ENCODE measurements at places on chromosomes 11 and 22. TPM values are rescaled to one million over a fixed set of nuclear protein-coding genes. Genes with fewer than 3 reads are reported as not detected.

The LRP5 gene
- 9.3 TPM for total RNA-seq

- H3K27ac ChIP-seq = no peak overlapping the region
- H3K4me3 ChIP-seq = no peak overlapping the region
- DNase-seq = no peak
- no peaks in the 10 kb centered on the region for H3K4me1 ChIP-seq
- H3K36me3 ChIP-seq = no peaks in the 10 kb centered on the region
Measured at GRCh38 chr22:22772396-22772795, 115.2 kb upstream of the IGLL5 start.

The AIP gene
- 172 TPM for total RNA-seq

- H3K36me3 ChIP-seq = no peaks in the 10 kb centered on the region
- H3K4me3 ChIP-seq = no peak overlapping the region
- no peaks in the 10 kb centered on the region for H3K4me1 ChIP-seq
- DNase-seq = no peak
Measured at GRCh38 chr11:80054582-80055165, 613.8 kb upstream of the TENM4 start.

The NRIP3 gene
- 3.1 TPM for total RNA-seq

DNA sequence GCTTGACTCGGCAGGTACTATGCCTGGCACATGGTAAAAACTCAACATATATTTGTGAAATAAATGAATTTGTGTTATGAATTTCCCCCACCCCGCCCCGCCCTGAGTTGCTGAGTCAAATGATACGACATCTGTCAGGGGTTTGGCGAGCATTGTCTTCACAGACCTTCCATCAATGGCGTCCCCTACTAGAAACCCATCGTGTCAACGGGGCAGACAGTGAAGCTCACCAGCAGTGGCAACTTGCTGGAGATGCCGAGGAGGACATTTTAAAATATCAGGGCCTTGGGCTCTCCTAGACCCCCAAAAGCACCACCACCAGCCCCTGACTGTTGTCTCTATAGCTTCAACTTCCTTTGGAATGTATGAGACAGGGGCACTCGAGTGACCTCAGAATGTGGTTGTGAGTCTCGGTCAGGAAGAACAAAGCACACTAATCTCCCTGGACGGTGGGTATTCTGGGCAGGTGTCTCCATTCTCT is 761 bp upstream of the NXF1 start:
- H3K4me3 ChIP-seq = peak overlapping the region; percentile 91
- peaks cover 43% of the 10 kb centered on the region for H3K4me1 ChIP-seq
- H3K27ac ChIP-seq = peak overlapping the region; percentile 99
- H3K27me3 ChIP-seq = no peaks in the 10 kb centered on the region
- peaks cover 24% of the 10 kb centered on the region for H3K36me3 ChIP-seq

- no peak for DNase-seq
- no peak overlapping the region for H3K27ac ChIP-seq
- H3K36me3 ChIP-seq = no peaks in the 10 kb centered on the region
- H3K4me3 ChIP-seq = no peak overlapping the region
- H3K27me3 ChIP-seq = no peaks in the 10 kb centered on the region
- H3K4me1 ChIP-seq = no peaks in the 10 kb centered on the region
Measured at GRCh38 chr11:102837646-102838045, 5.8 kb downstream of the MMP3 start.

DNA sequence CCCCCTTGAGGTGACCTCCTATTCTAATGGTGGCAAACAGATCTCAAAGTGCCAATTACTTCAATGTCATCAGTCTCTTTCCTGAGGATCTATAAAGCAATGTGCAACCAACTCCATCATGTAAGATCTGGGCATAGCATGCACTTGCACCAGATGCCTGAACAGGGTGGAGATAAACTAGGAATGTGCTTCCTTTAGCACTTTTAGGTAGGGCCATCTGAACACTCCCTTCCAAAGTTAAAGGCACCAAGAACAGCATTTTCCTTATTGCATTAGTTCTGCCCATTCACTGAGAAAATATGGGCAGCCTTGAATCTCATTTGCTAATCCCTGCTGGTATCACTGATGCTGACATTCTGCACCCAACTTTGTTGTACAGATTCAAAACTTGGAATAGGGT is 112.0 kb downstream of the SGSM3 start:
- peaks cover 46% of the 10 kb centered on the region for H3K4me1 ChIP-seq
- DNase-seq = no peak
- H3K4me3 ChIP-seq = no peak overlapping the region
- no peaks in the 10 kb centered on the region for H3K27me3 ChIP-seq
- H3K27ac ChIP-seq = no peak overlapping the region

The OR9G4 gene
- total RNA-seq = not detected

The ART5 gene
- total RNA-seq = not detected

- H3K4me3 ChIP-seq = no peak overlapping the region
- no peaks in the 10 kb centered on the region for H3K36me3 ChIP-seq
- DNase-seq = no peak
- no peaks in the 10 kb centered on the region for H3K4me1 ChIP-seq
- H3K27me3 ChIP-seq = no peaks in the 10 kb centered on the region
Measured at GRCh38 chr11:30902929-30903328, 316.8 kb upstream of the MPPED2 start.

- no peak overlapping the region for H3K4me3 ChIP-seq
- no peaks in the 10 kb centered on the region for H3K27me3 ChIP-seq
- no peak for DNase-seq
Measured at GRCh38 chr11:64372021-64372420, 13.1 kb downstream of the RPS6KA4 start.

GRCh38 chr11:128616161-128616560 is 28.8 kb upstream of the ETS1 start:
- H3K36me3 ChIP-seq = no peaks in the 10 kb centered on the region
- no peak for DNase-seq
- no peaks in the 10 kb centered on the region for H3K27me3 ChIP-seq
- H3K4me3 ChIP-seq = no peak overlapping the region
- no peak overlapping the region for H3K27ac ChIP-seq
- peaks cover 47% of the 10 kb centered on the region for H3K4me1 ChIP-seq

DNA sequence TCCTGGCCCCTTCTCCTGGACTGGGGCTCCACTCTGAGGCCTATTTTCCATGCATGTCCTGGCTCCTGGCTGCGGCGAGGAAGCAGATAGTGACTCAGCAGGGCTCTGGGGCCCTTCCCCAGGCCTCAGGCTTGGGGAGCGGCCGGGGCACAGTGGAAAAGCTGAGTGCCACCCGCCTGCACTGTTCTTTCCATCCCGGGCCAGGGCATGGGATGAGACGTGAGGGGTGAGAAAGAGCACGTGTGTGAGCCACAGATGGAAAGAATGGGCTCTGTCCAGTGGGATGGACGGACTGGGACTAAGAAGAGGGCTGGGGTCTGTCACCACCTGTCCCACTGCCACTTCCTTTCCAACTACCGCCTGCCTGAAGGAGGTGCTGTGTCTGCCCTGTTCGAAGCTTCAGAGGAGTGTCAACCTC is 12.8 kb downstream of the SLC37A2 start:
- DNase-seq = no peak
- H3K27ac ChIP-seq = no peak overlapping the region
- H3K27me3 ChIP-seq = no peaks in the 10 kb centered on the region

DNA sequence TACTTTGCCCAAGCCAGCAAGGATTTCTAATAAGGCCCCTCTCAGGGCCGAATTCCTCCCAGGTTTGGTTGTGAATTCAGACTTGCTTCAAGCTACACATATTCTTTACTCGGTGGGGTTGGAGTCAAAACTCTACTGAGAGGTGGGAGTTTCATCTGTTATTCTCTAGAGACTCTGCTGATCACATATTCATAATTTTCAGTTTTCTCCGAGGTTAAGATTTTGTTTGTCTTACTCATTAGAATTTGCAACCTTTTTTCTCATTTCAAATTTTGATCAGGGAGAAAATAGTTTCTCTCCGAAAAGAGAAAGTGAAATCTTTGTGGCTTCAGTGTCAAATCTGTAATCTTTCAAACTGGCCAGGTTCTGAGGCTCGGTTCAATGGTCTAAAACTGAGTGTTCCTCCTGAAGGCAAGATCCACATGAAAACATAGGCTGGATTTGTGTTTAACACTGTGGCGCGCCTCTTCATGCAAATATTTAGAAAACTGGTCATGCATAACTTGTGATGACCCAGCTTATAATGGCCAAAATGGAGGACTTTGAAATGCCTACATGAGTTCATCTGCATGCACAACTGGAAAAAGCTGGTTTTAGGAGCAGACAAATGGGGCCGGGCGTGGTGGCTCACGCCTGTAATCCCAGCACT is 21.5 kb upstream of the GSTP1 start:
- peaks cover 17% of the 10 kb centered on the region for H3K27me3 ChIP-seq
- H3K27ac ChIP-seq = peak overlapping the region; percentile 33
- no peaks in the 10 kb centered on the region for H3K36me3 ChIP-seq
- peak overlapping the region; percentile 8 for H3K4me3 ChIP-seq
- peaks cover 15% of the 10 kb centered on the region for H3K4me1 ChIP-seq

GRCh38 chr11:71301046-71301857 is 48.9 kb upstream of the SHANK2 start:
- H3K27me3 ChIP-seq = peaks cover 4% of the 10 kb centered on the region
- no peak overlapping the region for H3K4me3 ChIP-seq
- DNase-seq = no peak
- H3K4me1 ChIP-seq = no peaks in the 10 kb centered on the region

The LRFN4 gene
- total RNA-seq = 13.4 TPM

The MUC5B gene
- not detected for total RNA-seq

The GLYATL1 gene
- not detected for total RNA-seq

GRCh38 chr22:30291058-30291892 is 2.0 kb upstream of the CASTOR1 start:
- DNase-seq = no peak
- peaks cover 38% of the 10 kb centered on the region for H3K4me1 ChIP-seq
- H3K4me3 ChIP-seq = no peak overlapping the region
- peaks cover 8% of the 10 kb centered on the region for H3K36me3 ChIP-seq

- no peak for DNase-seq
- H3K4me1 ChIP-seq = no peaks in the 10 kb centered on the region
- H3K27ac ChIP-seq = no peak overlapping the region
- H3K36me3 ChIP-seq = no peaks in the 10 kb centered on the region
- H3K27me3 ChIP-seq = no peaks in the 10 kb centered on the region
Measured at GRCh38 chr11:112658431-112658878, 302.8 kb upstream of the NCAM1 start.

The NTM gene
- not detected for total RNA-seq

The IL18 gene
- not detected for total RNA-seq

DNA sequence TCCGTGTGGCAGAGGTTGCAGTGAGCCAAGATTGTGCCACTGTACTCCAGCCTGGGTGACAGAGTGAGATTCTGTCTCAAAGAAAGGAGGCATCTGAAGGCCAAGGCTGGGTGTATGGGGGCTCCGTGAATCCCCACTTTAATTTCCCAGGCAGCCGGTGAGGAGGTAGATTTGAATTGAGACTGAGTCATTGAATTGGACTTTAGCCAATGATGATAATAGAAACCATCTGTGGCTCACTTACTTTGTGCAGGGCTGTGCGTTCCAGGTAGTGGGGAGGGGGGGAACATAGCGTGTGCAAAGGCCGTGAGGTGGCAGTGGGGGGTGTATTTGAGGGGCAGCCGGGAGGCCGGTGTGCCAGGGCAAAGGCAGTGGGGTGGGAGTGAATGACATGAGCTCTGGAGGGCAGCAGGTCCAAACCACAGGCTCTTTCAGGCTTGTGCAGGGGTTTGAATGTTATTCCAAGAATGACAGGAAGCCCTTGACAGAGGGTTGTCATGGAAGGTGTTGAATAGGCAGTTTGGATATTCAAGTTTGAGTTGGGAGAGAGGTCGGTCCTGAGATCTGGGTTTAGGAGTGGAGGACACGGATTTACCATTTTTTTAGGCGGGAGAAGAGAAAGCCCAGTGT is 6.1 kb downstream of the ARHGAP8 start:
- H3K27me3 ChIP-seq = peaks cover 48% of the 10 kb centered on the region
- H3K36me3 ChIP-seq = peaks cover 6% of the 10 kb centered on the region
- H3K27ac ChIP-seq = no peak overlapping the region
- no peak overlapping the region for H3K4me3 ChIP-seq
- no peak for DNase-seq

DNA sequence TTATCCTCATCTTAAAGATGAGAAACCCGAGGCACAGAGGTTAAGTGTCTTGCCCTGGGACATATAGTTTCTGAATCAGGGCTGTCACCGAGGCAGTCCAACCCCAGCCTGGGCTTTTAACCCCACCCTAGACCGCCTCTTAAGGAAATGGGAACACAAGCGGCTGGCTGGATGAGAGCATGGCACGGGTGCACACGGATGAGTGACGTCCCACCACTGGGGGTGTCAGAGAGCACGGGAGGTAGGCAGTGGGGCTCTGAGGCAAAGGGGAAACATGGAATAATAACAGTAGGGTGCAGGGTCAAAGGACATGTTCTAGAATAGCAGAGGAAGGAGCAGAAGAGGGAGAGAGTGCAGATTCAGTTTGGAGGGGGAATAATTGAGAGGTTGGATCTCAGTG is 22.3 kb downstream of the PPFIBP2 start:
- H3K4me1 ChIP-seq = peaks cover 60% of the 10 kb centered on the region
- peaks cover 7% of the 10 kb centered on the region for H3K27me3 ChIP-seq
- no peak overlapping the region for H3K4me3 ChIP-seq
- DNase-seq = no peak

The PLXNB2 gene
- 34.0 TPM for total RNA-seq

DNA sequence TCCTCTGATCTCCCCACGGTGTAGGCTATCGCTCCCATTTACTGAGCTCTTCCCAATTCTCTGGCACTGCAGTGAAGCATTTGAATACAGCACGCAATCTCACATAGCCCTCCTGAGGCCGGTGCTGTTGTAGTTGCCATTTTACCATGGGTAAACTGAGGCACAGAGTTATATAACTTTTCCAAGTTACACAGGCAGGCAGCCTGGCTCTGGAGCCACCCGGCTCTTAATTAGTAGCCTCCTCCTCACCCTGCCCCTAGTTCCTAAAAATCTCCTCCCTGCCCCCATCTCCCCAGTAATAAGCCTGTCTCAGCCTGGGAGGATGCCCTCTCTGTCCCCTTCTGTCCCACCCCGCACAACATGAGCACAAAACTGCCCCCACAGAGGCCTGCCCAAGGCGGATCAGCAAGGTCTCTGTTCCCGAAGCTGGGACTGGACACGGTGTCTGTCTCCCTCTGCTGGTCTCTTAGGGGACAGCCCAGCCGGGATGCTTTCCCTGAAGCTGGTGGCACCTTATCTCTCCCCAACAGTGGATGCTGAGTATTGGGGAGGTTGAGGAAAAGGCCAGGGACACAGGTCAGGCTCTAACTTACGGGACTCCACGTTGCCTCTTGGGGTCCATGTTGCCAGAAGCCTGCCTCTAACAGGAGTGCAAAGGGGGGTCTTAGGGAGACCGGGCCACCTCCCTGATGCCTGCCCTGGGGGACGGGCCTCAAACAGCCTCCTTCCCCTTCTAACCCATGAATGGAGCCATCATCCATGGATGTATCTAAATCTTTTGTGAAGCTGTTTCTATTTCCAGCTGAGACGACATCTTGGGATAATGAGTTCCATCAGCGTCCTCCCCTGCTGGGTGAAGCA is 9.1 kb upstream of the CLCF1 start:
- peaks cover 6% of the 10 kb centered on the region for H3K27me3 ChIP-seq
- H3K4me1 ChIP-seq = peaks cover 16% of the 10 kb centered on the region
- DNase-seq = peak; percentile 81

GRCh38 chr11:72668629-72669347 is 5.4 kb downstream of the PDE2A start:
- H3K4me1 ChIP-seq = peaks cover 15% of the 10 kb centered on the region
- H3K4me3 ChIP-seq = peak overlapping the region; percentile 30
- peak overlapping the region; percentile 31 for H3K27ac ChIP-seq
- peaks cover 40% of the 10 kb centered on the region for H3K27me3 ChIP-seq
- peaks cover 3% of the 10 kb centered on the region for H3K36me3 ChIP-seq

Measured in activated T-cell treated with anti-CD3 and anti-CD28 coated beads, Interleukin-2, amount 50 U/mL, for 72 hours (primary cell).